SW 1271 (cell line): ENCODE measurements at places on chromosomes 2 and 18.

DNA sequence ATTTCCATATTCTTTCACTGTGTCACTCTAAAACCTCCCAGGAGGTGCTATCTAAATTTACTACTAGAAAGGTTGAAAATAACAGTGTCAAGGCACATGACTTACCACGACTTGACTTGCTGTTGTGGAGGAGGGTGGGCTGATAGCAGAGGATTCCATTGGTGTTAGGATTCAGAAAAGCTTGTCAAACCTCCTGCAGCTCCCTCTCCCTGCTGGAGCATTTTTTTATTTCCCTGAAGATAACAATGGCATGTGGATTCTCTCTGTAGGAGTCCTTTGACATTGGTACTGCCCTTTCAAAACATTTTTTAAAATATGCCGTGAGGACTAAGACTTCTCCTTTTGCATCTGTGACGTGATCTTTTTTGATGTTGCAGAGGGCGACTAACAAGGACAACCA, 696.9 kb upstream of the GYPC start:
- DNase-seq: no peak

GRCh38 chr18:60024857-60025256, 125.1 kb downstream of the PMAIP1 start:
- no peak for DNase-seq

DNA sequence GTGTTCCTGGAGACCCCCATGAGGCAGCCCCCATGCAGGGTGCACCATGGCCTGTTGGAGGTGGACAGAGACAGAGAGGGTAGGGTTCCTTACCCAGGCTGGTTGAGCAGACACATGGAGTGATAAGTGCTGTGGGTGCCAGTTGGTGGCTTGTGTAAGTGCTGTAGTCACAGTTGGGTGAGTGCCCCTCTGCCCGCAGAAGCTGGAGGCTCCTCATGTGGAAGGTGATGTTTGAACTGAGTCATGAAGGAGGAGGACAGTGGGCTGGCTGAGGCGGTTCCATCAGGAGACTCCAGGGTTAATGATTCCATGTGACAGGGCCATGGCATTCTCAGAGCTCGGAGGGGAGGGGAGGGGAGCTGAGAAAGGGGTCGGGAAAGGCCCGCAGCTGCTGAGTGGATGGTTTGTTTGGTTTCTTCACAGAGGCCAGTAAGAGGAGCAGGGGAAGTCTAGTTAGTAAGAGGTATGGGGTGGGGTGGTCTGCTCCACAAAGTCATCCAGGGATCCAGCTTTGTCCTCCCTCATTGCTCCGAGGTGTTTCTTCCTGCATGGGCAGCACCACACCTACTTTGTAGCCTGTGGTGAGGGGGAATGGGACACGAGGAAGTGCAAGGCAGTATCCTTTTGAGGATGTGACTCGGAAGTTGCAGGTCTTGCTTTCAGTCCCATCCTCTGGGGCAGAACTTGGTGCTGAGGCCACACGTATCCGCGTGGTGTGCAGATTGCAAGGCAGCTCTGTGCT, 13.6 kb downstream of the IMPA2 start:
- DNase-seq: no peak

GRCh38 chr2:109069331-109070194, 59.4 kb upstream of the SH3RF3 start:
- no peak for DNase-seq

DNA sequence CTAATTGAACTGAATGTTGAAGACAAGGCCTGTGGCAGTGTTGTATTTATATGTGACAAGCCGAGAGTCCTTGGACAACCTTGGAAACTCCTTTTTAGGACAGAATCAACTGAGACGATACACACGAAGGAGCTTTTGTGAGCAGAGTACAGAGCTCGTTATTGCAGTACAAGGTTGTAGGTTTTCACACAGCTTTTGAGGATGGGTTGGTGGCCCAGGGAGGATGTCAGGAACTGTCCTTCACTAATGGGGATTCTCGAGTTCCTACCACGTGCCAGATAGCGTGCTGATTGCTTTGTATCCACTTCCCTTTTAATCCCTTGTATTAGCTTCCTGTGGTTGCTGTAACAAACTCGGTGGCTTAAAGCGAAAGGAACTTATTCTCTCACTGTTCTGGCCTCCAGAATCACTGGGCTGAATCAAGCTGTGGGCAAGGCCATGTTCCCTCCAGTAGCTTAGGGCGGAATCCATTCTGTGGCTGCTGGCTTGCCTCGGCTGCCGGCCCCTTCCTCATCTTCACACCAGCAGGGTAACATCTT, 20.2 kb downstream of the INPP4A start:
- DNase-seq: no peak

DNA sequence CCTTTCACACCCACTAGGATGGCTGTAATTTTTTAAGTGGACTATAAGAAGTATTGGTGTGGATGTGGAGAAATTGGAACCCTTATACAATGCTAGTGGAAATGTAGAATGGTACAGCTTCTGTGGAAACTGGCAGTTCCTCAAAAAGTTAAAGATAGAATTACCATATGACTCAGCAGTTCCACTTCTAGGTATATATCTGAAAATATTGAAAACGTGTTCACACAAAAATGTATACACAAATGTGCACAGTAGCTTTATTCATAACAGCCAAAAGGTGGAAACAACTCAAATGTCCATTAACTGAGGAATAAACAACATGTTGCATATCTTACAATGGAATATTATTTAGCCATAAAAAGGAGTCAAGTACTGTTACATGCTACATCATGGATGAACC, 17.7 kb downstream of the TANK start:
- DNase-seq: no peak

DNA sequence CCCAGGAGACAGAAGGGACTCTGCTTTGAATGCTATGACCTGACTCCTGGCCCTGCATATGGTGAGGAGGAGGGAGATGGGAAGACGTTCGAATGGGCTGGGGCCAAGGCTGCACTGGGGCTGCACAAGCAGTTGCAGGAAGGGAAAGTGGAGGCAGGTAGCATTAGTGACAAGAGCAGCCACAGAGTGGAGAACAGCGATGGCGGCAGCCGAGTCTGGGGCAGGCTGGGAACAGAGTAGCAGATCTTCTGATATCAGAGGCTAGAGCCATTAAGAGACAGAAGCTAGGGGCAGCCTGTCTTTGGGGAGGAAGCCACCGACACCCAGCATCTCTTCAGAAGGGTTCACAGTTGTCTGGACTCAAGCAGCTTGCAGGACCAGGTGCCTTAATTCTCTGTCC, 50.1 kb downstream of the ST3GAL5 start:
- DNase-seq: no peak

GRCh38 chr2:7552825-7553570, 635.8 kb downstream of the RNF144A start:
- no peak for DNase-seq

- DNase-seq: no peak
Measured at GRCh38 chr2:224596289-224596688, 11.1 kb upstream of the CUL3 start.
